Cerebellar nuclear complex (tissue), 1 donor: ENCODE measurements at places on chromosomes 3 and 15.

- no peak for DNase-seq
Observed at GRCh38 chr15:58551084-58551763, 119.4 kb downstream of the LIPC start.

GRCh38 chr15:35751413-35752133, 205.6 kb upstream of the DPH6 start:
- no peak for DNase-seq

- DNase-seq, result no peak
Observed at GRCh38 chr15:80885016-80885579, 104.5 kb downstream of the MESD start.

- no peak for DNase-seq
Observed at GRCh38 chr3:76972624-76973296, 67.1 kb upstream of the ROBO2 start.

- DNase-seq, result no peak
Observed at GRCh38 chr3:189836795-189837194, 205.6 kb downstream of the TP63 start.

GRCh38 chr15:37907136-37907535, 27.3 kb upstream of the TMCO5A start:
- DNase-seq, result no peak

DNA sequence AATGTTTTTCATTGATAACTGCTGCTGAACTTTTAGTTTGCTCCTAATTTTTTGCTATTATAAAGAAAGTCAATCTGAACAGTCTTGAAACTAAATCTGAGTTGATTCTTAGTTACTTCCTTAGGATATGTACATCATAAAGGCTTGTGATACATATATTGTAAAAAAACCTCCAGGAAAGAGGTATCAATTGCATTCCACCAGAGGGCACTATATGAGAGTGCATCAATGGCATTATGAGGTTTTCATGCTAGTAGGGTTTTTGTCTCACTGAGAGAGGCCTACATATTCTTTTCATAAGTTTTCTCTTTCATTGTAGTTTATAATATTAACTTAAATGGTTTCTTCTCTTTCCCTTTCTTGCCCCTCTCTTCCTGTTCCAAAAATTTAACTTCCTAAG, 46.9 kb downstream of the PIK3R4 start:
- no peak for DNase-seq

DNA sequence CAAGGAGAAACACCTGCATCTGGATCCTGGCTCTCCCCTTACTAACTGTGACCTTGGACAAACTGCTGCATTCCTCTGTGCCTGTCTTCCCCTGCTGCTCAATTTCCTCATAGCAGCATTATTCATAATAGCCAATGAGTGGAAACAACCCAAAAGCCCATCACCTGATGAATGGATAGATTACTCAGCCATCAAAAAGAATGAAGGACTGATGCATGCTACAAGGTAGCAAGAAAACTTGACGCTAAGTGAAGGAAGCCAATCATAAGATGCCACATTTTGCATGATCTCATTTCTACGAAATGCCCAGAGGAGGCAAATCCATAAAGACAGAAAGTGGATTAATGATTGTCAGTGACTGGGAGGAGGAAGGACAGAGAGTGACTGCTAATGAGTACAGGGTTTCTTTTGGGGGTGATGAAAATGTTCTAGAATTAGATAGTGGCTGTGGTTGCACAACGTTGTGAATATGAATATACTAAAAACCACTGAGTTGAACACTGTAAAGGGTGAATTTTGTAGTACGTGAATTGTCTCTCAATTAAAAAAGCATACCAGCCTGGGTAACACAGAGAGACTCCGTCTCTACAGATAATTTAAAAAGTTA, 11.2 kb downstream of the IGDCC4 start:
- DNase-seq, result no peak

DNA sequence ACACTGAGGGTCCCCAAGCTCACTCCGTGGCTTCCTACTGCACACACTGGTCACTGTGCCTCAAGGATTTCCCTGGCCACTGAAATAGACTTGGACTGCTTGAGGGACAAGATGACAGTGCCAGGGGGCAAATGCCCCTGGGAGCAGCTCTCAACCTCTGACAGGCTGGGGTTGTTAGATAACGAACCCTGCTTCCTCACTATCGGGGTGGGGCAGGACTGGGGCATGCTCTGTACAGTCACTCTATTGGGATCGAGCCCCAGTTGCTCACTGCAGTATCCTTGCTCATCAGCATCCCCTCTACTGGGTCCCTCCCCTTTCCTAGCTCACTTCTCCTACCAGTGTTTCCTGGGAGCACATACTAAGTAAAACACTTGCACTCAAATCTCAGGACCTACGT, 610.8 kb downstream of the NTRK3 start:
- DNase-seq, result no peak

- no peak for DNase-seq
Observed at GRCh38 chr3:194100856-194101390, 35.0 kb upstream of the HES1 start.

DNA sequence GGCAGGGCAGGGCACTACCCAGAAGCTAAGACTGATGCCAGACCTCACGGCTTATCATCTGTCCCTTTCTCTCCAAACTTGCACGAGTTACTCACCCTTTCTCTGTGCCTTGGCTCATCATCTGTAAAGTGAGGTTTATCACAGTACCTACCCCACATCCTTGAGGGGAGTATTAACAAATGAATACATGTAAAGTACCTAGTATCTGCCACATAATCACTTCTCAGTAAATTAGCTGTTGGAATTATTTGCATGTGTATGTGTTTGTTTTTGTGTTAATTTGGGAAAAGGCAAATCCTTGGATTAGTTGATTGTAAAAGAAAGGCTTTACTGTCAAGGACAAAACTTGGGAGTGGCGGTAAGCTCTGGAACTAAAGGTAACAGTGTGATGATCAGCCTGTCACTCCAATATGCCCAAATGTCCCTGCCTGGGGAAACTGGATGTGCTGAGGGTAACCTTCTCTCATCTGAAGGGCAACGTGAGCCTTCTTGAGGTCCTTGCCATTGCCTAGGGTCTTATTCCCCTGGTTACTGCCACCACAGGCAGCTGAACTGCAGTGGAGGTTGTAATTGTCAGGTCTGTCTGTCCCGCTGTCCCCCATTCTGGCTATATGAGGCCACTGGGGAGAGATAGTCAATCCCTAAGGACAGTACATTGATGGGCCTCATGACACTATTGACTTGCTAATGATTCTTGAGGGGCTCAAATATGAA, 269.4 kb downstream of the CLSTN2 start:
- DNase-seq, result no peak

- DNase-seq, result no peak
Observed at GRCh38 chr3:129429080-129429451, 630 bp upstream of the EFCAB12 start.

DNA sequence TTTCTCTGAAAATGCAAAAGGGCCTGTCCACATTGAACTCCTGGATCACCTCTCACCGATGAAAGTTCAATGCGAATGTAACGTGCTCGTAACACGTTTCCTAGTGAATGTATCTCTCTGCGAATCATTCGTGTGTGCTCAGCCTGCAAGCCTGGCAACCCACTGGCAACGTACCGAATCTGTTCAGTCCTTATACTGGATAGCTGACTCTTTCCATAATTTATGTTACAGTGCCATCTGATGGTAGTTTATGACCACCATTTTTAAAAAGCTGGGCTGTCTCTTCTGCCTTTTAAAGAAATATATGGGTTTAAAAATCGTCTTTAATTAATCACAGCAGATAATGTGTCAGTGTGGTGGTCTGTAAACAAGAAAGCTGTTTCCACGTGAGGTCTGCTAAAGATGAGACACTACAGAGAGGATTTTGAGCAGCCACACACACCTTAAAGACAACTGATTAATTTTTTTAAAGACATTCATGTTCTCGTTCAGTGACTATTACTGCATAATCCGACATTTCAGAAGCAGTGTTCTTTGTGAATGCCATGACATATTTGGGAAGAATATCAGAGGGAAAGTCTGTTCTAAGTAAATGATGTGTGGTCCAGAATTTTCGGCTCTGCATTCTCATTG, 69.4 kb upstream of the FOXP1 start:
- DNase-seq, result peak; percentile 15

DNA sequence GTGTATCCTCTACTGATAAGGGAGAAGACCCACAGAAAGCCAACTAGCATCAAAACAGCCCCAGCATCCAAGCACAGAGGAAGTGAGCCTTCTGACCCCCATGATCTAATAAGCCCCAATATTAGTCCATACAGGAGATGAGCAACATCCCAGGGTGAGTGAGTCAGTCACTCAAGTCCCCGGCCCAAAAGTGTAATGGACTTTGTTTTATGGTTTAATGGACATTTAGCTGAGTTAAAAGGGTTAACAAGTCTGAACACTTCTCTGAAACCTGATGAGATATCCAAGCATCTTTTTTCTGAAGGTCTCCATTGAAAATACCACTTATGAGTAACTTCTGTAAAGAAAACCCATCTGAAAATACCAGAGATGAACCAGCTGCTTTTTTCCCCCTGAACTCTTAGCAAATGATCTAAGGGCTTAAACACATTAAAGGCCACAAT, 115.6 kb downstream of the GREM1 start:
- DNase-seq, result no peak

DNA sequence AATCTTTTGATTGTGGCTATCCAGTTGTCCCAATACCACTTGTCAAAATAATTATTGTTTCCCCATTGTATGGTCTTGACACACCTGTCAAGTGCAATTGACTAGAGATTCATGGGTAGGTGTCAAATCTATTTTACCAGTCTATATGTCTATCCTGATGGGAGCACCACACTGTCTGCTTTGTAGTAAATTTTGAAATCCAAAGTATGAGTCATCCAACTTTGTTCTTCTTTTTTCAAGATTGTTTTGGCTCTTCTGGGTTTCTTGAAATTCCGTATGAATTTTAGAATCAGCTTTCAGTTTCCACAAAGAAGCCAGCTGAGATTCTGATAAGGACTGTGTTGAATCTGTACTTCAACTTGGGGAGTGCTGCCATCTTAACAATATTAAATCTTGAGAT, 71.9 kb downstream of the CSNK1G1 start:
- DNase-seq, result no peak

DNA sequence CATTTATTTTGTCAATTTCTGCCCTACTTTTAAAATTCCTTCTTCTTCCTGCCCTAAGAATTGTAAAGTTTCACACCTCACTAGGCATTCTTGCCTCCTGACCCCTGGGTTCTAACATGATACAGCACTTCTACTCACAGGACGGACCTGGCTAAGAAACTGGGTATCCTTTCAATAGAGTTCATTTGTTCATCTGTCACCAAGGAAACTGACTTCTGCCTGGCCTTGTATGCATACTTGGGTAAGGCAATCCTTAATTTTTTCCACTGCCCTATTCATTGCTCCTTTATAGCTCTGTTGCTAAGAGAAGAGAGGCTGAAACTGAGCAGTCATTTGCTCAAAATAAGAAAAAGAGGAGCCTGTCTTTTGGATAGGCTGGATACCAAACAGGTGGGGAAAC, 3.3 kb downstream of the RGMA start:
- no peak for DNase-seq

DNA sequence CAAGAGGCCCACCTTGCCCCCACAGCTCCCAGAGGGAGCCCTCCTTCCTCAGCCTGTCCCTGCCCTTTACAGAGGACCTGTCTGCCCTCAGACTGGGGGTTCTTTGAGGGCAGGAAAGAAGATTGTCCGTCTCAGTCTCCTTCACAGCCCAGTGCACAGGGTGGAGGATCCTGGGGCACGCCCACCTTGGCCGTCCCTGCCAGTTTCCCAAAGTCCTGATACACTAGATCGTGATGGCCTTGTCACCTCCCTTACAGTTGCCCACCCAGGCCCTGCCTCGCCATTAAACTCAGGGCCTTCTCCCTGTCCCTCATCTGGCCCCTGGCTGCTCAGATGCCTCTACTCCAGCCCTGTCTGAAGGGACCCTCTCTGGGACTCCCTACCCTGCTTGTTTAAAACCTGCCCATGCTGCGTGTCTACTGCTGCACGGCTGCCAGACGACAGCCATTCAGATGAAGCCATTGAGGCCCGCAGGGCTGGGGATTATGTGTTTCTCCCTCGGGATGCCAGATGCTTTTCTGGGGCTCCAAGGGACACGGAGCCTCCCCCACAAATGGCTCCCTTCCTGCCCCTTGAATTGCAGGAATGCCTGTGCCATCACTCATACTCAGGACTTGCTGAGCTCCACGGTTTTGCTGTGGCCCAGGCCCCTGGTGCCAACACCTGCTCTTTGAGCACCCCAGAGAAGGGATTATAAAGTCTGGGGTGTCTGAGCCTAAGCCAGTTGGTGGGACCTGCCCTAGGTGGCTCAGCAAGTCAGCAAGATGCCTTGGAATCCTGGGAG, 27.8 kb downstream of the ACSBG1 start:
- DNase-seq, result no peak

DNA sequence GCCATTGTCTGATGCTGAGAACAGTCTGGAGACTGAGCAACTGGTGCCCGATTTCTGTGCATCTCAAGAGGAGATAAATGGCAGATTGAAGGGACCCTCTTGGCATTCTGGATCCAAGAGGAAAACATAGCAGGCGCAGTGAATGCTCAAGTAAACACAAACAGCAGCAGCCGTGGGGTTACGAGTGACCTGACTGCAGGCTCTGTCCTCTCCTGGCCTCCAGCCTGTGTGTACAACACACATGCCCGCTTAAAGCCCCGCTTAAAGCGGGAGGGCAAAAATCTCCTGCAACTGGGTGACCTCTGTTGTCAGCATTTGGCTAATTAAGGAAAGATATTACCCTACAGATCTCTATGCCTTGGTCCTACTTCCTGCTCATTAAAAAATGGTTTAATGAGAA, 120.5 kb downstream of the GREM1 start:
- DNase-seq, result no peak

GRCh38 chr3:115165266-115165665, 18.2 kb upstream of the ZBTB20 start:
- DNase-seq, result no peak

GRCh38 chr3:170869645-170870593, at the start of gene RPL22L1:
TSS of gene RPL22L1 (minus strand) at chr3:170870195. CDS start at chr3:170870167, 28 bp downstream.
- no peak for DNase-seq

- DNase-seq, result no peak
Observed at GRCh38 chr3:122343654-122344053, 18.6 kb downstream of the CSTA start.

DNA sequence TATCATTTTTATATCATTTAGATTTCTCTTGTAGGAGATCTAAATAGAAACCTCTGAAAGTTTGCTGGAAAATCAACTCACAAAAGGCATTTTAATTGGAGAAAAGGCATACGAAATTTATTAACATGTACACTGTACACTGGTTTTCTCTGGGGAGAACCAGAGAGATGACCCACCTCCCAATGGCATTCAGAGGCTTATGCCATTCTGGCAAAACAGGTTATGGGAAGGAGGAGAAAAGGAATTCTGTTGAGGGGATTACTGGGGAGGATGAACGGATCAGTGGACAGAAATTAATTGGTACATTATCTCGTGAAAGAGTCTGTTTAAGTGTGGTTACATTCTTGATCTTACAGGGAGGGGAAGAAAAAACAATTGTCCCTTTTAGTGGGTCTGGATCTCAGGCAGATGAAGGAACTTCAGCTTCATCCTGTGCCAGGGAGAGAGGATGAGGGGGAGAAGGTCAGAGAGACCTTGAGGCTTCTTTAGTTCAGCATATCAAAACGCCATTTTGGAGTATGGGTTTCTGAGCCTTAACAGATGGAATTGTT, 16.5 kb downstream of the RAB11A start:
- DNase-seq, result no peak

GRCh38 chr15:67365994-67366393, 111.4 kb downstream of the IQCH start:
- no peak for DNase-seq

- DNase-seq, result no peak
Observed at GRCh38 chr3:150484410-150484809, 61.9 kb downstream of the SERP1 start.

GRCh38 chr15:39908186-39908585, 11.9 kb downstream of the GPR176 start:
- DNase-seq, result no peak

GRCh38 chr15:49300856-49301255, 122.2 kb upstream of the FGF7 start:
- no peak for DNase-seq

- no peak for DNase-seq
Observed at GRCh38 chr3:170585937-170586310, at the start of gene SLC7A14. TSS of gene SLC7A14 (minus strand) at chr3:170586075. CDS start at chr3:170526936, 59,139 bp downstream.
